Melanocyte of skin (primary cell): ENCODE measurements at places on chromosomes 12 and 14. TPM values are rescaled to one million over a fixed set of nuclear protein-coding genes. Genes with fewer than 3 reads are reported as not detected.

FOXG1 gene
- not detected in 2 replicates for total RNA-seq

NUDT14 gene
- total RNA-seq = 26.9 and 34.8 TPM in 2 replicates

KCNMB4 gene
- total RNA-seq = under 0.01 and 0.36 TPM in 2 replicates

TPPP2 gene
- total RNA-seq = not detected in 2 replicates

KRT7 gene
- 1.00 and 1.5 TPM in 2 replicates for total RNA-seq

ANG gene
- 5.8 and 6.9 TPM in 2 replicates for total RNA-seq

TSPAN11 gene
- total RNA-seq = 0.34 and 1.1 TPM in 2 replicates

PPP1R1A gene
- 0.31 TPM in 1 of 2 replicates, not detected in the other for total RNA-seq

ACAD10 gene
- total RNA-seq = 20.0 and 29.8 TPM in 2 replicates
